ENCODE measurements at places on chromosomes 5 and 9.

DNA sequence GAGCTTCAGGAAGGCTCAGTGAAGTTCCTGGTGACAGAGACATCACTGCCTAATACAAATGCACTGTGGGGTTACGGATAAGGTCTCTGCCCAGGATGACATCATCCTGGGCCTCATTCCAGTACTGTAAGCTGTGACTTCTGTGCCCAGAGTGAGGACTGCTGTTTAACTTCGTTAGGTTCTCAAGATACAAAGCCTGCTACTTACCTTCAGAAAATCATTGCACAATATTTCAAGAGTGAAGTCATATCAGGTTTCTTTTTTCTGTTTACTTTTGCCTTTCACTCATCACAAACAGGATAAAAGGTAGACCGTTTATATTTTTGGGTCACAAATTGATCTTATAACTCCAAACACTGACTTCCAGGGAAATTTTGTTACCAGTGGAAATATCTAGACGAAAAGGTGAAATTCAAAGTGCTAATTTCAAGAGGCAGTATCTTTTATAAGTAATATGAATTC, 241.2 kb downstream of the PIK3R1 start:
- DNase-seq = peak; percentile 94

DNA sequence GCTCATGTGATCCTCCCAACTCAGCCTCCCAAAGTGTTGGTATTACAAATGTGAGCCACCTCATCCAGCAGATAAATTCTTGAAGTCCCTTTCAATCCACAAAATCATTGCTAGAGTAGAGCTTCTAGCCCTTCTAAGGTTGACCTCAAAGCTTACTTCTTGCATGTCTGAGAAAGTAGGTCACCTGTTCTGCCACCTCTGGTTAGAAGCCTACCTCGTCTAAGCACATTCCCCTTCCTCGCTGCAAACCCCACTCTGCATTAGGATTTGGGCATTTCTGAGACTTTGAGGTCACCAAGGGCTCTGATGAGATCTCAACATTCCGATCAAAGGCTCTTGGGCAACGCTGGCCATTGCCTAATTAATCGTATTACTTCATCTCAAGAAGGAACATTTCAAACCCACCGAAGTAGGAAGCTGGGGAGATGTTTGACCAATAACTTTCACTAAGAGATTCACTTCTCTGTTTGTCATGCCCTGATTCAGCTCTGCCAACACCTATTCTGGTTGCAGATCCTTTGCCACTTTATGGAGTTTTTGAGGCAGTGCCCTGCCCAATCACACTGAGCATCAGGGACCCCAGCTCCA, 8.6 kb downstream of the ADAM19 start:
- DNase-seq = no peak

GRCh38 chr9:123150708-123151503, 117.4 kb downstream of the GPR21 start:
- DNase-seq = no peak

- DNase-seq = no peak
These were observed 1.3 kb downstream of the ADAMTS6 start for GRCh38 chr5:65480306-65480865.

DNA sequence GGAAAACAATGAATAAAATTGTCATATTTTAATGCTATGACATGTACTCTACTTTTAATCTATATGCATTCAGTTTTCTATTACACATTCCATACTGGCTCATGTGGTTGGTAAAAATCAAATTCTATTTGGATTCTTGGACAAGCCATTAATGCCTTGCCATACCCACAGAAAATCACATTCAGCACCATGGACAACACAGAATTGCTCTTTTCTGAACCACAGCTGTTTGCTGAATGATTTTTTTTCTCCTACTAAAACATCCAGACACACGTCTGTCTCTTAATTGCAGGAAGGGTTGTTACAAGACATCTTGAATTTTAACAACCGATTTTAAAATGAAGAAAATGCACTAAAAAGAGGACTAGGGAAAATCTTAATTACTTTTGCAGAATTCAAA, 675.6 kb downstream of the BRINP1 start:
- DNase-seq = no peak

DNA sequence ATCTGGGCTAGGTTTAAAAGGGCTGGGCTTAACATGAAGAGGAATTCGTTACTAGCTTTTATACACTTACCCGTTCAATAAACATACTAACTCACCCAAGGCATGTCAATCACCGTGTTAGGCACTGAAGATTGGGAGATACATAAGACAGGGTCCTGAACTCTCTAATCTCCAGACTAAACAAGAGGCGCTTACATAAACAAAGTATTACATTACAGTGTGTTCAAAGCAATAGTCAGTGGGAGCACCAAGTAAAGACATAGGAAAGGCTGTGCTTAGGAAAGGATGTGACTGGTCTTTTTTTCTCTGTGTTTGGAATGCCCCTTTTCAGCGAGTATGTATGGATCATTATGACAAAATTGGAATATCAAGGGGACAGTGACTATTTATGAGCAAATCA, 203.6 kb upstream of the ADRA1B start:
- no peak for DNase-seq

DNA sequence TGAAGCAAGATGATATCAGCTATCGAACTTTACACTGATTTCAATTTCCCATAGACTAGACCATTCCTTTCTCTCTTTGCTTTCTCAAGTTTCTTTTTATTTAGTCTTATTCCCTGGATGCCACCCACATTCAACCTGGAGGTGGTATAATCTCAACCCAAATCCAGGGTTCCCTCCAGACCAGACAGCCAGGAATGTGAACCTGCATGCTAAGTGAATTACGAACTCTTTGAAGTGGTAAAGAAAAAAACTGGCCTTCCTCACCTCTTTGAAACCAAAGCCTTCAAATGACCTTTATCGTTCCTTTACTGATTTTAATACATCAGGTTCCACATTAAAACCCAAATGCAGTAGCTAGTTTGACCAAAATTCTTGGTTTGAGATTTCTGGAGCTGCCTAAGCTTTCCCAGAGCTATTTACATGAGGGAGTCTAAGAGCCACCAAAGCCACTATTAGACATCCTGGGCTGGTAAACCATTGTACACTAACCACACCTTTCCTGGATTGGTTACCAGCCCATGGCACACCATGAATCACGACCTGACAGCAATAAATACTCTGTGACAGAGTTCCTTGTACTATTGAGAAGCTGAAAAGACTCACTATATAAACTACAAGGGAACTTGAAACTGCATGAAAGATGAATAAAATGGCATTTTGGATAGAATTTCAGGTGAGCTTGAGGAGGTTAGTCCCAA, 323.7 kb downstream of the ADAMTS6 start:
- DNase-seq = no peak

- no peak for DNase-seq
These were observed 110.7 kb upstream of the CDH18 start for GRCh38 chr5:20098694-20099093.

GRCh38 chr5:109690242-109690974, 681 bp downstream of the MAN2A1 start:
- DNase-seq = no peak

DNA sequence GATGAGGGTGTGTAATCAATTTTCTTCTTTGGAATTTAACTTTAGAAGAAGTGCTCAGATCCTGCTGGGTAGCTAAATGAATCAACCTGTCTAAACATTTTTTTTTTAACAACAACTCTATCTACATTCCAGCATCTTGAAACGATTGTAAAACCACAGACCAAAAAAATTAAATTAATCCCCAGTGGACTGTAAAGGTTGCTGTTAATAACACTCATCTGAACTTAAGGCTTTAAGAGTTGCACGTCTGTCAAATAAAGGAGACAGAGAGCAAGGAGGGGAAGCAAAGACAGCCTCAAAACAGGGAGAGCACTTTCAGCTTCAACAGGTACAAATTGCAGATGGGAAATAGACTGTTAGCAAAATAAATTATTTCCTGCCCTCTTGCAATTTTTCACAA, 548.5 kb downstream of the DTWD2 start:
- no peak for DNase-seq

DNA sequence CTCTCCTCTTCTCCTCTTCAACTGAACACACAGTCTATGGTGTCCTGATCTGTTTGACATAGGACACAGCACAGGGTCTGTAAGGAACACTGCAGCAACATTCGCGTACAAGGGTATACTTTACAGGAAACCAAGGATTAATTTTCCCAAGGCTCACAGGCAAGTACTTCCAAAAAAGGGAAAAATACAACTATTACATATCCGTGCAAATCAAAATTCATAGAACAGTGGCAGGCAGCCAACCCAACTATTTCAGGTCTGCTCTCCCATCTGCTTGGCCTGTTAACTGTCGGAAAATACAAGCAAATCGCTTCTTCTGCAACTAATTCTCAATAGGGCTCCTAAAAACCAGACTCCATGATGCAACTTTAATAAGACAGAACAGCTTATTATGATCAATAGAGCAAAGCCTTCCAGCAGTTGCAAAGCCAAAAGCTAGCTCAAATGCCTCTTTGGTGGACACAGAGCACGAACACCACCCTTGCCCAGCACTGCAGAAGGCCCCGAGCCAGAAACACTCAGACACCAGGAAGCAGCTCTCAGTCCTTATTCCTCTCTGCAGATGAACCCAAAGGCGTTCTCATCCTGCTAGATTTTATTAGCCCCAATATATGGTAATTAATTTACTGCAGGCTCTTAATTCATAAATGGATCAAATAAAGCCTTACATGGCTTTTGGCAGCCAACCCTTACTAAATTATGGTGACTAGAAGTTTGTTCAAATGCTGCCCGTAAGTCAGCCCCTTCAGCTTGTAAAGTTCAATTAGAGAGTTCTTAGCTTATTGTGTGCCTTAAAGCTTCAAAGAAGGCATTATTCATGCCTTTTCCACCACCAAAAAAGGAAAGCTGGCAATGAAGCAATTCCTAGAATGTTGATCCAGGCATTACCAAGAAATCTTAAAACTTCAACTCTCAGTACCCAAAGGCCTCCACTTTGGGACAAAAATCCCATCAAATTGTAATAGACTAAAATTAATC, 68.8 kb downstream of the ZNF608 start:
- DNase-seq = no peak

GRCh38 chr5:73370640-73371583, 77.7 kb downstream of the FOXD1 start:
- no peak for DNase-seq

- no peak for DNase-seq
These were observed 603.7 kb downstream of the BNC2 start for GRCh38 chr9:16266648-16267276.

DNA sequence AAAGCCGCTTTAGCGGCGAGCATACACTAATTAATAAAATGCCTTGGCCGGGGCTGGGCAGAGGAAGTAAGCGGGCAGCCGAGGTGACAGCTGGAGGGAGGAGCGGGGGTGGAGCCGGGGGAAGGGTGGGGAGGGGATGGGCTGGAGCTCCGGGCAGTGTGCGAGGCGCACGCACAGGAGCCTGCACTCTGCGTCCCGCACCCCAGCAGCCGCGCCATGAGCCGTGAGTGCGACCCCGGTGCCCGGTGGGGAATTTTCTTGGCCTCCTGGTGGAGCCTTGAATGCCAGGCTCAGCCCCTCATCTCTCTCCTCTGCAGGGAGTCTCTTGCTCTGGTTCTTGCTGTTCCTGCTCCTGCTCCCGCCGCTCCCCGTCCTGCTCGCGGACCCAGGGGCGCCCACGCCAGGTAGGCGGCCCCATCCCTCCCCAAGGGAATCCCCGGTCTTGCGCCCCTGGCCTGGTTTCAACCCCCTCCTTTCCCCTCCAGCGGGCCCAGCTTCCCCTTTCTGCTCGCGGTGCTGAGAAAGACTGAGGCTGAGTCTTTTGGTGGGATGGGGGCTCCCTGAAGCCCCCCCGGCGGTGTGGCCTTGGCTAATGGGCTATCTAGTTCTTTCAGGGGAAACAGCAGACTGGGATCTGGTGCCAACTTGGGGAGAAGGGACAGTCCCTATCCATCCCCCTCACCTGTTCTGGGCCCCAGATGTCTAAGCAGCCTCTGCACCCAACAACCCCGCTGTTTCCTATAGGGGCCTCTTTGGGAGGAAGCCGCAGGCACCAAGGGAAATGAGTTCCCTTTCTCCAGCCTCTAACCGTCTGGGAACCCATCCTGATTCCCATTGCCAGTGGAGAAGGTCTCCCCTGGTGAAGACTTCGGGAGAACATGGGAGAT, at the start of gene PTGS1:
Gene PTGS1, plus strand, starts transcription at position 156 of the 887 bp plus-strand sequence. Its CDS starts 61 bp downstream, at position 217.
- no peak for DNase-seq

GRCh38 chr9:92804727-92805126, 40.1 kb upstream of the BICD2 start:
- no peak for DNase-seq

DNA sequence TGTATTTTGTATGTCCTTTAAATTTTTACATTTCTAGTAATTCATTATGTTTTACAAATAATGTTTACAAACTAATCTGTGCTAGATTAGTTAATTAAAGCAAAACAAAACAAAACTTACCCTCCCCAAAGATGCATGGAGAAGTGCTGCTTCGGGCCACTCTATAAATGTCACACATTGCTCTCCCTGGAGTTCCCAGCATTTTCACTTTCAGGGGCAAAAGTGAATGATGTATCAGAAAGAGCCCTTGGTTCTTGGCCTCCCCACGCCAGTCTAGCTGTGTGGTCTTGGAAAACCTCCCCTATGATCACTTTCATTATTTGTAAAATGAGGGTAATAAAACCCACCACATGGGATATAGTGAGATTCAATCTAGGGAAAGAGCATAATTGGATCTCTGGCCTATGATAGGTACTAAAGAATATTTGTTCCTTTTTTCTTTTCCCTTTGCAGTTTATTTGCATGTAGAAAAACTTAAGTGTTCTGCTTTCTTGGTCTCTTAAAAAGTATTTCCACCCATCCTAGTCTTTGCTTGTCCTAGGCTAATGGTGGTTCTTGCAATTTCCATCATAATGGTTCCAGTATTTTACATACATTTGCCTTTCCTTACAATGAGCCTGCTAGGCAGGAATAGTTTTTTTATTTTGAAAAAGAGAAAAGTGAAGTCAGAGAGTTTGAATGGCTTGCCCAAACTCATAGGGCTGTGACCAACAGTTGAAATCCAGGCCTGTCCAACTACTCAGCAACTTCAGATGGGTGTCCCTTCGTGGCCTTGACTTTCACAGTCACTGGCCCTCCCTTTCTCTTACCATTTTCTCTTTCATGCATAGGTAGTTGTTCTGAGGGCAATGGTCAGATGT, 184.5 kb upstream of the KLF4 start:
- DNase-seq = no peak

GRCh38 chr9:109616571-109617120, 118.5 kb upstream of the PTPN3 start:
- no peak for DNase-seq

GRCh38 chr5:66872736-66873331, 276.6 kb downstream of the MAST4 start:
- DNase-seq = no peak

DNA sequence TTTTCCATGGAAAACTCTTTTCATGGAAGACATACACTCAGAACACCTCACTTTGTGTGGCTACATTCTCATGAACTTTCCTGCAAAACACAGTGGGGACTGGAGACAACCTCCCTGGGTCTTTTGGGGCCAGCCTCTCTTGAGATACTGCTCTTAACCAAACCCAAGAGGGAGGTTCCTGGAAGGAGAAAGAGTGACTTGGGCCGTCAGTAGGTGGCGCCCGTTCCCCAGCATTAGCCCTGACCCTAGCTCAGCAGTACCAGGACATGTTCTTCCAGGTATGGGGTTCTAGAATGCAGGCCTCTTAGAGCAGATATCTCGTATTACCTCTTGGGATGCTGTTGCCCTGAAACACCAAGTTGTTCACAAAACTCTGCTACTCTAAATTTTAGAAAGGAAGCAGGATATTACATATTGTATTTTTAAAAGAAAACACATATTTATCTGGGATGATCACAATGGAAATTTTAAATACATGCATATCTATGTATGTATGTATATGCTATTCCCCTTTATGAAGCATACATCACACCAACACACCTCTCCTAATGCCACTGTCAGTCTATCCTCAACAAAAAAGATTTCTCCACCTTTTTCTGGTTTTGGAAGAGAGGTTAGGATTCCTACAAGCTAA, 15.8 kb upstream of the GLIS3 start:
- peak; percentile 56 for DNase-seq

- no peak for DNase-seq
These were observed 806.9 kb upstream of the CDH9 start for GRCh38 chr5:27845248-27845647.

Measured in LNCaP clone FGC (cell line).